ENCODE measurements at places on chromosomes 12 and 14. TPM values are rescaled to one million over a fixed set of nuclear protein-coding genes. Genes with fewer than 3 reads are reported as not detected.
A peak's percentile ranks its signal among the peaks of the same experiment; 100 is the strongest.

Gene CHFR
- 30.6 TPM for total RNA-seq

DNA sequence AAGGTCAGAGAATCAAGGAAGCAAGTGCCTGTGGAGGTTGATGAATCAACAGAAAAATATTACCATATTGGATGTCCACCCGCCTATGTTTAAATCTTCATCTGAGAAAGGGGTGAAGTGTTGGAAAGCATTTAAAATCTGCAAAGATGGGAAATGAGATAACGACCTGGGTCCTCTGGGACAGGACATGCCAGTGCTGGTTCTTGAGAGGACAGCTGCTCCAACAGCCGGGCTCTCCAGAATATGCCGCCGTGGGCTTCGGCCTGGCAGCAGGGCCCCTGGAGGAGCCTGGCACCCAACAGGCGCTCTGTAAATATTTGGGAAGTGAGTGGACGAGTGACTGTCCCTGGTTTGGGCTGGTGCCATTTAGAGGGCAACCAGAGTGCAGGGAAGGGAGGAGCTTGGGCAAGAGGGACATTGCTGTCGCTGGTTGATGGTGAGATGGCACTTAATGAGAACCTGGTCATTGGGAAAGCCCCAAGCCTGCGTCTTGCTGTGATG is 129.9 kb downstream of the KCNA5 start:
- DNase-seq: no peak

DNA sequence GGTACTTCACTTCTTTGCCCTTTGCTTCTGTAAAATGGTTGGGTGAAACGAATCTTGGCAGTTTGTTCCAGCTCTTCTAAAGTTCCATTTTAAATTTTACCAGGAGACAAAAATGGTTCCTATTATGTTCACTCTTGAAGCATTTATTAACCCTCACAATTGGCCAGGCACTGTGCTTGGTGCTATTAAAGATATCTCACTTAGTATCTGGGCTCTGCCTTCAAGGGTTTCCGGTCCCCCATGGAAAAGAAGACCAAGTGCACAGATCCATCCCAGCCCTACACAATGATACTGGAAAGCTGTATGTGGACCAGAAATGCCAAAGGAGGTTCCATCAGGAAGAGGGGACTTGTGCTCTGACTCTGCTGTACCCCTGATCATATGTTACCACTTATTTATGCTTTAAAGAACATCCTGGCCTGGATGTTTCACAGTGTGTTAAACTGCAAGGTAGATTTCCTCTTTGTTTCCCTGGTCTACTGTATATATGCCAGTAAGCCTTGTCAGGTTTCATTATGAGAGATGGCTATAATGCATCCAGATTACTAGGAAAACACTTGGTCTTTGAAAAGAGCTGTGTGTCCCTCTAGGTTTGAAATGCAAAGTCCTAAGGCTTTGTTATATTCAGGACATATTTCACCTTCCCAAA is 154.8 kb downstream of the PRKCH start:
- no peak for DNase-seq

Gene BBOF1
- total RNA-seq: 7.6 TPM

DNA sequence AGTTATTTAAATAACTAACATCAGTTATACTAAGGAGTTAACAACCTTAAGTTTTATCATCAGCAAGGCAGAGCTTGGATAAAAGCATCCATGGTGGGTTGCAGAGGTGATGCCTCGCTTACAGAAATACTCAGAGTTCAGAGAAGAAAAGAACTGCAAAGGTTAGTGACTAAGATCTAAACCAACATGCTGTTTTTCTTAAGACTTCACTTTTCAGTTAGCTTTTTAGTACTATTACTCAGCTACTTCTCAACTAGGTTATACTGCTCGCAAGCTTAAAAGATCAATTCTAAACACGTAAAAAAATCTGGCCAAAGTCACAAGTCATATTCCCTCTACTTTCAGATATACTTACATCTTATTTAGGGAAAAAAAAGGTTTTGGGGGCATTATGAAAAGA is 2.8 kb downstream of the PPP1CC start:
- no peak for DNase-seq

Gene CLEC6A
- total RNA-seq: 0.21 TPM

GRCh38 chr12:103688376-103689063 is 101.4 kb downstream of the STAB2 start:
- DNase-seq: no peak

- DNase-seq: peak; percentile 64
Measured at GRCh38 chr12:53122961-53123468, 19.7 kb downstream of the SOAT2 start.

Gene LTBP2
- 4.4 TPM for total RNA-seq

Gene RERG
- 14.8 TPM for total RNA-seq

- no peak for DNase-seq
Measured at GRCh38 chr12:26469421-26470180, 274.2 kb downstream of the SSPN start.

- no peak for DNase-seq
Measured at GRCh38 chr14:29944091-29944490, 16.4 kb upstream of the PRKD1 start.

DNA sequence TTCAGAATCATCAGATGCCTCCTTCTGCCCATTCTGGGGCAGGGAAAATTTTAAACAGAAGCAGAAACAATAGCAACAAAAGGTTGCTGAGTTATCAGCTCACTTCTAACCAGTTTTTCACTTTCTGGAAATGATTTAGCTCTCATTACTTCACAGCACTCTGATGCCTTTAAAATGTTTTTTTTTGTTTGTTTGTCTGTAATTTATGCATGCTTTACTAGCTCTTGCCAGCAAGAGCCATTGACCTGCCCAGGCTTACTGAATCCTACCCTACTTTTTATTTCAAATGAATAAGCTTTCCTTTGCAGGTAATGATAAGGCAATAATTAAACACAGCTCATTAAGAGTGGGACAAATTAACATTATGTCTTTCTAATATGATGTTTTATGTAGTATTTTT is 466.1 kb upstream of the NOVA1 start:
- DNase-seq: no peak

Gene CD4
- 3.1 TPM for total RNA-seq

DNA sequence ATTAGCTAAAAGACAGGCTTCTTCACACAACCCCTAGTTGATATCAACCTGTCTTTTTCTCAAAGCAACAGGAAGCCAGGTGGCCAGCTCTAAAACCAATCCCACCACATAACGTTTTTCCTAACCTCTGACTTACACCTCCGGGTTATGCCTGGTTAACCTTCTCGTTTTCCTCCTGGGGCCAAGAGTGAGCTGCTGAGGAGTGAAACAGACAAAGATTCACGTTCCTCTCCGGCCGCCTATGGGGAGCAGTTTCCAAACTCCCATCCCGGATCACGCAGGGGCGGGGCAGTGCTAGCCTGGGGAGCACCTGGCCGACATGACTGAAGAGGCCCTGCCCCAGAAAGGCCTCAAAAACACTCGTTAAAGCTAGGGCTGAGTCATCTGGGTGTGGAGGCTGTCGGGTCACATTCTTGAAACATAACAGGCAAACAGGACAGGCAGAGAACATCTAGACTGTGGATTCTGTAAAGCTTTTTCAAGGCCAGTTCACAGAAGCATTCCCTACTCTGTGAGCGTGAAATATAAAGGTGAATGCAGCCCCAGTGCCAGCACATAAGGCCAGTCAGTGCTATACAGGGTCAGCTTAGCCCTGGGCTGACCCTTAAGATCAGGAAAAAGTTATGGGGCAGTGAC is 25.9 kb upstream of the LGALS3 start:
- peak; percentile 40 for DNase-seq

DNA sequence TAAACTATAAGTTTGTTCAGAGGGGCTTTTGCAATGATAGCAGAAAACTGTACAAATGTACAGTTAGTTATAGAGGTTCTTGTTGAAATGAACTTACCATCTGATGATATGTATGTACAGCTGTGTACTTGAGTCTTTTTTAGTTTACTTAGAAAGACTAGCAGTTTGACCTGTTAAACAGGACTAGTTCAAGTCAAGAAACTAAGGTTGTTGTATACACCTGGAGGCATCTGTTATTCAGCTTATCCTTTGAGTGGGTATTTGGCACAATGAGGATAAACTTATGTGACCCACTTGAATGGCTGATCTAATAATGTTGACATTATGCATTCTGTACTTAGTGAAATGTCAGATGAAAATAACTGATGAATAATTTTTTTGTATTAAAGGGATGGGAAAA is 13.4 kb downstream of the MTERF2 start:
- DNase-seq: no peak

DNA sequence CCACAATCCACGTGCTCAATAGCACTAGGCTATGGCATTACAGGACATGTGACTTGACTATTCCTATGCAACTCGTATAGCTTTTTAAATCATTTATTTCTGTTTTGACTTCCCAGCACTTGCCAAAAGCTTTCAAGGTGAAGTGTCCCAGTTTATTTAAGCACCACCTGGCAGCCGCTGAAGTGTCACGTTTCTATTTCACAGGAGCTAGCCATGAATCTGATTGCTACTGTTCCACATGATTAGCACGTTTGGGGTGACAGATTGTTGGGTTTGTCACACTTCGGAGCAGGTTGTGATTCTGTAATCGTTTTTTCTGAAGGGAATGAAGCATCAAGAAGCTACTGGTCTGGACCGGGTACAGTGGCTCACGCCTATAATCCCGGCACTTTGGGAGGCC is 39.9 kb upstream of the BICDL1 start:
- no peak for DNase-seq

Gene NRDE2
- total RNA-seq: 13.1 TPM

GRCh38 chr12:69639400-69640016 is 28.8 kb upstream of the LRRC10 start:
- peak; percentile 81 for DNase-seq

- no peak for DNase-seq
Measured at GRCh38 chr12:17079251-17079909, 473.4 kb upstream of the LMO3 start.

Gene MYF5
- total RNA-seq: not detected

DNA sequence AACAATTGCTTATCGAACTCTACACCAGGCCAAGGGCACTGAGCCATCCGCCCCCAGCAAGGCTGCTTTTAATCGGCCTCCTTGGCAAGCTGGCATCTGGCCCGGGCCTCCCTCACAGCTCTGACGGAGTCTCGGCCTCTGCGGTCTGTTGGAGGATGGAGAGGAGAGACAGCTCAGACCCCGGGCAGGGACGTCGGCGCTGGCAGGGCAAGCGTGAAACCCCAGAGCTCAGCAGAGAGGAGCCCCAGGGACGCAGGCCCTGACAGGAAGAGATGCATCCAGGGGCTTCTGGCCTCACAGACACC is 17.5 kb downstream of the CAMKK2 start:
- no peak for DNase-seq

Gene NPFF
- total RNA-seq: not detected

Gene SVOP
- not detected for total RNA-seq

GRCh38 chr14:106058342-106058741 is 532.0 kb downstream of the TMEM121 start:
- no peak for DNase-seq

Gene SAMD4A
- 60.4 TPM for total RNA-seq

GRCh38 chr12:18751866-18752265 is 13.9 kb downstream of the CAPZA3 start:
- DNase-seq: no peak

GRCh38 chr12:44385964-44386363 is 490.2 kb downstream of the NELL2 start:
- DNase-seq: no peak

GRCh38 chr12:5694759-5695409 is 250.2 kb downstream of the ANO2 start:
- DNase-seq: no peak

Gene FOXG1
- total RNA-seq: 0.11 TPM

Gene PTPRR
- total RNA-seq: not detected

Gene SYT1
- total RNA-seq: 0.66 TPM

GRCh38 chr12:110860833-110861296 is 14.1 kb downstream of the CCDC63 start:
- DNase-seq: no peak

Gene CEBPE
- total RNA-seq: not detected

Gene KCNMB4
- total RNA-seq: 22.4 TPM

Gene C1R
- 2.4 TPM for total RNA-seq

GRCh38 chr12:53805067-53805466 is 53.3 kb upstream of the CISTR start:
- DNase-seq: no peak

GRCh38 chr14:68663385-68664076 is 129.3 kb downstream of the ZFP36L1 start:
- no peak for DNase-seq

All from cardiac muscle cell (in vitro differentiated cells and primary cell).